ENCODE measurements at places on chromosomes 5 and 9.
A peak's percentile ranks its signal among the peaks of the same experiment; 100 is the strongest.

GRCh38 chr5:168600409-168600808 lies 21.2 kb upstream of the PANK3 start:
- no peak for DNase-seq

DNA sequence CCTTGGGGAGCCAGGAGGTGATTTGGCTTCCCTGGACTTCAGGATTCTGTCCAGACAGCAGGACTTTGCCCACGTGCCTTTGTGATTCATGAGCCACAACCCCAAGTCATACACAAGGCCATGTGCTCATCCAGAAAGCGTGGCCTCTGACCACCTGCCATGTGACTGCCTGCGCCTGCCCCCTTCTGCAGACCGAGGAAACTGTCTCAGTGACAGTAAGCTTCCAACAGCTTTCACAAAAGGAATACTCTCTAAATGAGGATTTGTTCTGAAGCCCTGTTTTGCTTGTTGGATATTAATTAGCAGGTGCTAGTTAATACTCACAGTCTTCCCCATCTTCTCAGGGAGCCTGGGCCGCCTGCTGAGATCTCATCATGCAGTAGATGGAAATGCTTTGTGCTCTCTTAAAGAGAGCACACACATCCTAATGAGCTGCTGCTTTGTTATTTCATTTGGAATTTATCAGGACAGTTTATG lies 36.9 kb upstream of the ANGPTL2 start:
- DNase-seq, result peak; percentile 59

- no peak for DNase-seq
These were observed 46.6 kb upstream of the JAK2 start for GRCh38 chr9:4938496-4938895.

- no peak for DNase-seq
These were observed 65.2 kb downstream of the IPO11 start for GRCh38 chr5:62477801-62478200.

DNA sequence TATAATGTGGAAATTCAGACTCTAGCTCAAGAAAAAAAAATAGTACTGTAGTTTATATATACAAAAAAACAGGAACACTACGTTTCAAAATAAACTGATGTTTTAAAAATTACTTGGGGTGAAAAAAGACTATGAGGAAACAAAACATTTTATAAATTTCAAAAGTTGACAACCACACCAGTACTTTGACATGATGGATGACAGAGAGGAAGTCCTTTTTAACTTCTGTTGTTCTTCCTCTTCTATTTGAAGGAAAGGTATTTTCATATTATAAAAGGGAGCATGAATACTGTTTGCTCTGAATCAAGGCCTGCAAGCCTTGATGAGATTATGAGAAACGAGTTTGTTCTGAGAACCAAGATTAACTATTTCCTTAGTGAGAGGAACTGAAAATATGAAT lies 456.9 kb downstream of the TAF11L14 start:
- DNase-seq, result no peak

DNA sequence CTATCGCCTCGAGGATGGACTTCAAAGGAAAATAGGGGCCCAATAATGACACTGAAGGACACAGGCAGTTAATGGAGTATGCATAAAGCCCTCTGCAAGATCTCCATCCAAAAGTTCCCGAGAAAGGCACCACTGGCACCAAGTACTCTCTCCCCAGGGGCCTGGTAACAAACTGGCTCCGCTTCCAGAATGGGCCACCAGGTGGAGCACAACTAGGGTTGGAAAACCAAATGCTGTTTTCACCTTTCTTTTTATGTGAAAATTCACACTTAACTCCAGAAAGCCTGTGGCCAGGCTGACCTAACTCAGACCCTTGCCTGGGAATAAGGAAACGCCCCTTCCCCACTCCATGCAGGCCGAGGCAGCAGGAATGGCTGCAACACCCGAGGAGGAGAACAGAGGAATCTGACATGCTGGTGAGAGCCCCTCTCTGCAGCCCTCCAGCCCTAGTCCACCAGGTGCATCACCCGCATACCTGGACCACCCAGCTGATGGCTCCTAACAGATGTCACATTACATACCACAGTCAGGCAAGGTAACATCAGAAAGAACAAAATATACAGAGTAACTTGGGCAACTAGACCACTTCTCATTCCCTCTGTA lies 42.8 kb downstream of the CAMSAP1 start:
- no peak for DNase-seq

DNA sequence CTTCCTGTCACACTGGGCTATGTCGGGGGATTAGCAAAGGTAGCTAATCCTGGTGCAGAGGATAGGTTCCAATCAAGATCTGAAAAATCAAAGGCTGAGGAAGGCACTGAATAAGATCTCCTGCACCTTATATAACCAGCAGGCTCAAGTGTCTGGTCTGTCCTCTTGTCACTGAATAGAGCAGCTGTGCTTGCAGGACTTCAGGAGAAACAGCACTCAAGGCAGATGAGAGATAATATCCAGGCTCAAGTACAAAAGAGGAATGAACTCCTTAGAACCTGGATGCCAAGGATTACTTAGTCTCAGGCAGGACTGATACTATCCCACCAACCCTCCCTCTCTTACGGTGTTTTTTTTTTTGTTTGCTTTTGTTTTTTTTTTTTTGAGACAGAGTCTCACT lies 108.8 kb upstream of the LRRTM2 start:
- no peak for DNase-seq

DNA sequence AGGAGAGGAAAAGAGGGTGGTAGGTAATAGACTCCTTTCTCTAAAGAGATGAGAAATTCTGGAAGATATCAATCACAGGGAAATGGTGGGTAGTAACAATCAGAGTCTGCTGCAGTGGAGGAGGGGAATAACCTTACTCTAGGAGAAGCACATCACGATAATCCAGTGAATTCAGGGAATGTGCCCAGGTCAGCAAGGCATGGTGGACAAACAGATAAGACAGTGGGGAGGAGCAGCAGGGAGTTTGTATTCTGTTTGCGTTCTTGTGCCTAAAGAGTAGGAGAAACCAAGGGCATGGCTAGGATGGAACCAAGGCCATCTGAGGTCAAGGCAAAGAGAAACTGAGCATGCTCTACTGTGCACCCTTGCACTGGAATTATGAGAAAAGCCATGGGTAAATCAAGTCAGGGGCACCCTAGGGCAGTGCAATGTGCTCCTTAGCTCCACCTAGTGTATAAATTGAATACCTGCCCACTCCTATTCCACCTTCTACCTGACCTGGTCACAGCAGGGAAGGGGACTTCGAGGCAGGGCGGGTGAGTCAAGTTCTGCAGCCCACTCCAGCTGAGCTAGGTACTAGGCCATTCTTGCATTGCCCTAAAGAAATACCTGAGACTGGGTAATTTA lies 31.6 kb downstream of the RETREG1 start:
- no peak for DNase-seq

DNA sequence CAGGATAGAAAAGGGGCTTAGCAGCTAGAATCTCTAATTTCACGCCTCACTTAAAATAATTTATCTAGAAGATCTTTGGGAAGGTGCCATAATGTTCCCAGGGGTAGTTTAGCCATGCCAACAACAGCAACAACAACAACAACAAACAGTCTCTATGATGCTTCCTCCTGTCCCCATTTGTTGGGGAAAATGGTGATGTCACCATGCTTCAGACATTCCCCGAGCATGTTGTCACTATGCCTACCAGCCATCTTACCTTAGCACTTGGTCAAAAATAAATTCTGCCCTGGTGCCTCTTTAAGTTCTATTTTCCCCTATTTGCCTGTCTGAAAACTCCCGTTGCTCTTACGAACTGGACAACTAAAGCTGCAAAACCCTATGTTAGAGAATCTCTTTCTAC lies 76.6 kb downstream of the KCNN2 start:
- no peak for DNase-seq

GRCh38 chr9:135440620-135441019 lies 39.0 kb upstream of the PPP1R26 start:
- DNase-seq, result no peak

GRCh38 chr9:36893184-36893583 lies 140.9 kb downstream of the PAX5 start:
- no peak for DNase-seq

- DNase-seq, result no peak
These were observed 167.6 kb downstream of the TMEM38B start for GRCh38 chr9:105861972-105862371.

GRCh38 chr5:61142811-61143210 lies 19.5 kb downstream of the SMIM15 start:
- no peak for DNase-seq

DNA sequence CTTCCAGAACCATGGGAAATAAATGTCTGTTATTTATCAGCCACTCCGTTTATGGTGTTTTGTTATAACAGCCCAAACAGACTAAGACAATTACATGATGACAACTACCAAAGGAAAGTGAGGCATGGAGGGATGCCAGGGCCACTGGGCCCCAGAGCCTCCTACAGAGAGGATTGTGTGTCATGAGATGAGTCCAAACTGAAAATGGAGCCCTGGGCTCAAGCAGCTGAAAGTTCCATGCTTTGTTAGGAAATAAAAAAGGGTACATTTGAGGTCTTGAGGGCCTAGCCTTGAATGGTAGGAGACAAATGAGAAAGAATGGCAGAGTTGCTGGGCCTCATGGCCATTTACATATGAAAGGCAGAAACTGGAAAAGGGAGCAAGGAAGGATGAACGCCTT lies 586.5 kb downstream of the CETN3 start:
- no peak for DNase-seq

- no peak for DNase-seq
These were observed 933.6 kb downstream of the CDH12 start for GRCh38 chr5:21919414-21920022.

DNA sequence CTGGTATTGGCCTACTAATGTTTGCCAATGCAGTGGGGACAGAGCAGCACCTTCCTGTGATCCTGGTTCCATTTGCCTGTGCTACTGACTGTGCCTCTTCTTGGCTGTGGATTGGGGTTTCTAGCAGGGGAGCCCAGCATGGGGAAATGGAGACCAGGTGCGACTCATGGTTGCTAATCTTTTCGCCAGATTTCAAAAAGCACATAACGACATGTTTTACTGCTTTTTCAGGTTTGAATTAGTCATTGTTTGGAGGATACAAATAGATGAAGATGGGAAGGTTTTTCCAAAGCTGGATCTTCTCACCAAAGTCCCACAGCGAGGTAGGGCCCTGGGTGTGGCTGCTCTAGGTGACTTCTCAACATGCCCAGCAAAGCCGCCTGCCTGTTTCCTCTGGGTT lies 57.6 kb downstream of the IPPK start:
- no peak for DNase-seq

- peak; percentile 34 for DNase-seq
These were observed 2.3 kb downstream of the HAPLN1 start for GRCh38 chr5:83718195-83718825.

DNA sequence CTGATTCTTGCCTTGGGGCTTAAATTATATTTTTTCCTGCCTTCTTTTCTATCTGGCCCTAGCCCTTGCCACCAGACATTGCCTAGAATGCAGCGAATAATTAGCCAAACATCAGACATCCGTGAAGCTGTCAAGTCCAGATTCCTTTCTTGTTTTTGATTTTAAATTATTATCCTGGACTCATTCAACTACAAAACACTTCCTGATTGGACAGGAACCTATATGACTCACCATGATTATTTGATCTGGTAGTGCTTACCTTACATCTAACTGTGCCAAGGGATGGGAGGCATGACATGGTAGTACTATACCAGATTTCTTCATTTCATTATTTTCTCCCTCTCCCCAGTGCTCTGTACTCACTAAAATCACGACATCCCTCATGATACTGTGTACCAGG lies 829.6 kb downstream of the TLR4 start:
- no peak for DNase-seq

GRCh38 chr9:14146201-14146874 lies 167.6 kb downstream of the NFIB start:
- DNase-seq, result peak; percentile 38

- DNase-seq, result peak; percentile 74
These were observed 54.5 kb downstream of the ZNF366 start for GRCh38 chr5:72452515-72453245.

- DNase-seq, result no peak
These were observed 38.5 kb downstream of the CYSTM1 start for GRCh38 chr5:140213370-140213983.

- DNase-seq, result no peak
These were observed 393.6 kb downstream of the SPOCK1 start for GRCh38 chr5:137105351-137106035.

DNA sequence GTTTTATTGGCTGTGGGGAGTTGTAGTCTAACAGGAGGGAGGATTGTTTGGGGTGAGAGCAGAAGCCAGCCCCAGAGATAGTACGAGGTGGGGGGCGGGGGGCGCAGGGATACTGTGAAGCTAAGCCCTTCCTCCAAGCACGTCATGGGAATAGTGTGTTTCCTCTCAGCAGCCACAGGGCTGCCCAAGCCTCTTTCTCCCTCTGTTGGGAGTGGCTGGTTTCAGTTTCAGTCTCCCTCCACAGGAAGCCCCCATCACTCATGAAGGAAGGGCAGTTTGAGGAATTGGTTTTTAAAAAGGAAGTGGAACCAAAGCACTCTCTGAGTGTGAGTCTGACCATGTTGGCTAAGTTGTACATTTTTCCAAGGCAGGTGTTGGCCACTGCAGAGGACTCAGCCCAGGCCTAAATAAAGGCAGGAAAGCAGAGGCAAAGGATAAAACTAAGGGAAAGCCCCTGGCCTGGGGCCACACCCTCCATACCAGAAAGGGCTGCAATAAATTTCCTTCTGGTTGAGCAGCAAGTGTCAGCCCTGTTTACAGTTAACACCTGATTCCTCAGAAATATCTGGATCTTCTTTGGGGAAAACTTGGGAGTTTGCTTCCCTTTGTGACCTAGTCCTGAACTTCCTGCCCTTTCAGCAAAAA lies 3.2 kb downstream of the RAB24 start:
- no peak for DNase-seq

DNA sequence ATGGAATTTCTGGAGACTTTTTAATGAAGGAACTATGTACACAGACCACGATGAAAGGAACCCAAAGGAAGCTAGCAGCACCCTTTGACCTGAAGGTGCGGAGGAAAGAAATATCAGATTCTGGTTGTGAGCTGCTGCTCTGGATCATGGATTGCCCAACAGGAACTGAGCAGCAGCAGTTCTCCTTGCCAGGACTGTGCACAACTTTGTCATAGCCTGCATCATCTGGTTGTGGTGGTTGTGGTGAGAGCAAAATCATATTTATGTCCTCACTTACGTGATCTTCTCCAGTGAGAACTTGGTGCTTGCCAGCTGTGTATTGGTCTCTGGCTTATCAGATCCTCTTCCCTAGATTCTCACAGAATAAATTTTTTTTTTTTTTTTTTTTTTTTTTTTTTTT lies 70.7 kb upstream of the LPAR1 start:
- DNase-seq, result peak; percentile 40

DNA sequence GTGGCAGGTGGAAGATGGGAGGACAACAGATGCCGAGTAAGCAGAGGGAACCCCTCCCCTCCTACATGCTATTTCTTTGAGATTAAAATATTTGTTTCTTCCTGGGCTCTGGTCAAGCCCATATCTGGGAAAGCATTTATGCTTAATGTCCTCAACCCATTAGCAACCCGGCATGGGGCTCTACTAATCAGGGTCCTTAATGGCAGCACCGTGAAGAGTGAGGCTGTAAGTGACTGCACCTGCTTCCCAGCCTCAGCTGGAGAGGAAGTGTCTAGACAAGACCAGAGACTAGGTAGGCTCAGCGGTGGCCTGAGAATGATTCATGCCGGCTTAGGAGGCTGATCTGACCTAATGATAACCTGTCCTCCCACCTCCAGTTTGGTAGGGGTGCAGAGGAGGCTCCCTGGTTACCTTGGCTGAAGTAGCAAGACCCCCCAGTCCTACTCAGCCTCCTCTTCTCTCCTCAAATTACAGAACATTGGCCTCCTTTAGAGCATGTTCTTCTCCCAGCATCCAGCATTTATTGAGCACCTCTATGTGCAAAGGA lies 61.3 kb upstream of the HSPA9 start:
- DNase-seq, result no peak

GRCh38 chr5:35443803-35444595 lies 173.7 kb upstream of the SPEF2 start:
- DNase-seq, result no peak

GRCh38 chr9:121776739-121777637 lies 125.6 kb downstream of the DAB2IP start:
- no peak for DNase-seq

Data from AG09319 (cell line).